ENCODE measurements at places on chromosomes 16 and 17.
A peak's percentile ranks its signal among the peaks of the same experiment; 100 is the strongest.

- DNase-seq: no peak
Measured at GRCh38 chr17:70096861-70097260, 21.8 kb downstream of the KCNJ16 start.

- no peak for DNase-seq
Measured at GRCh38 chr17:10683853-10684252, 13.5 kb downstream of the SCO1 start.

DNA sequence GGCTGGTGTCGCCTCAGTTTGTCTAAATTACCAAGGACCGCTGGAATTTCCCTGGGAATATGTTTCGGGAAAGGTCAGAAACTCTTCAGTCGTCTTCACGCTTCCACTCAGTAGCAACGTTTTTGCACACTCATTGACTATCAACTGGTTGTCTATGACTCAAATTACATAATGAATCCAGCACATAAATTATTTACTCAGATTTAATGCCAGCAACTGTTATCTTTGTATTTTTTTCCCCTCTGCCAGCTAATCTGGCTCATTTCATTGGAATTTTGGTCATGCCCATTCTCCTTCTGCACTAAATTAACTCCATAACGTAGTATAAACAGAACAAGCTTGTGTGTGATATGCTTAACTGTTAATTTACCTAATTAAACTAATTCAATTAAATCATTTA, 372.7 kb upstream of the ZFHX3 start:
- no peak for DNase-seq

DNA sequence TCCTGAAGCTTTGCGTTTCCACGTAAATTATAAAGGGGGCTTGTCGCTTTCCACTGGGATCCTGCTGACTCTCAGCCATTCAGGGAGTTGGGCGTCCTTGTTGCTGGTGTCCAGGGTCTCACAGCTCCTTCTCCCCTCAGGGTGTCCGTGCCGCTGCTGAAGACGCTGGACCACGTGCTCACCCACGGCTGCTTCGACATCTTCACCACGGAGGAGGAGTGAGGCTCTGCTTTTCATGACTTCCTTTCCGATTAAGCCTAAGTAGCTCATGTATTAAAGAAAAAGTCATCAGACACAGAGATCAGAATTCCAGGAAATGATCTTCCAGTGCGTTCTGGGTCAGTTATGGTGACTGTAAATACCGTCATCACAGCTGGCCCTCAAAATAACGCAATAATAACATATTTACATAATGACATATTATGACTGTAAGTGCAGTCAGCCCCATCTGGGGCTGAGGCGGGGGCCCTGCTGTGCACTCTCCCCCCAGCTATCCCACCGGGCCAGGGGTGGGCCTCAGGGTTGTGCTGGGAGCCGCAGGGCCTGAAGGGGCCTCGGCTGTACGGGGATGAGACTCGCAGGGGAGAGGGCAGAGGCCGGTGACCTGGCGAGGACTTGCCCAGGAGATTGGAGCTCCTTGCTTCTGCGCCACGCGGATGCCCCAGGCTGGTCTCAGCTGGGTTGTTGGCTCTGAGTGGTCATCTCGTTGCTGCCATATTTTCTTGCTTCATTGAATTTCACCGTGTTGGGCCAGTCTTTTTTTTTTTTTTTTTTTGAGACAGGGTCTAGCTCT, 92.9 kb upstream of the ZNF750 start:
- DNase-seq: peak; percentile 52

All from AG20443 (cell line).